ENCODE measurements at places on chromosomes 2 and 18.

- DNase-seq, result no peak
These were observed 154.3 kb downstream of the TCF4 start for GRCh38 chr18:55433648-55434047.

- DNase-seq, result no peak
These were observed 19.4 kb downstream of the THAP4 start for GRCh38 chr2:241617431-241618154.

GRCh38 chr18:39485696-39486095 is 1920.1 kb upstream of the CELF4 start:
- DNase-seq, result no peak

- no peak for DNase-seq
These were observed 27.4 kb upstream of the VRK2 start for GRCh38 chr2:58019229-58019628.

- no peak for DNase-seq
These were observed 93.9 kb downstream of the ACKR3 start for GRCh38 chr2:236663287-236664101.

DNA sequence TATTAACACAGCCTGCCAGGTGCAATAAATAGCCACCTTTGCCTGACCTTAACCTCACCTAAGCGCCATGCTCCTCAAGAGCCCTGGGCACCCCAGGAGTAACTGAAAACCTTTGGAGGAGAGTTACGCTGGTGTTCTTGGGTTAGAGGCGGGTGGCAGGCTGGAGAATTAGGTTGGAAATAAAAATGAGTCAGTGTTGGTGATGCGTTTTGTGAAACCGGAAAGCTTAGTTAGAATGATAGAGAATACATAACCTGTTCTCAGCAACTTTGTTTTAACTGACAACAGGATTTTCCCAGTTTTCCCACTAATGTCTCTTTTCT is 17.0 kb downstream of the LRRFIP1 start:
- no peak for DNase-seq

DNA sequence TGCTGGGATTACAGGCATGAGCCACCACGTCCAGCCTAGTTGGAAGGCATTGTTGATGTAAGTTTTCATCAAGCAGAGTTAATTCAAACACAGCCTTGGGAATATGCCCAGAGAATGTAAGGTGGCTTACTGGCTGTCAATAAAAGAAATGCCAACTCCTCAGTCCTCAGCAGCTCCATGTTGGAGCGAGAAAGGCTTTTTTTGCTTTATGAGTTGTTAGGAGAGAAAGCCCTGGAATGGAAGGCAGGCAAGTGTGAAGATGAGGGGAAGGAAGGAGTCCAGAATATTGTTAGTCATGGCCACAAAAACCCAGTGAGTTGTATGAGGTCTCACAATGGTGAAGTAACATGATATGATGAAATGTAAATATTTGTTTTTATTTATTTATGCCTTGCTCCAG is 57.1 kb downstream of the MAP4K4 start:
- no peak for DNase-seq
